ENCODE measurements at places on chromosomes 2 and 18.

GRCh38 chr2:67854103-67854743, 208.6 kb downstream of the C1D start:
- no peak for ATAC-seq

- no peak for ATAC-seq
Observed at GRCh38 chr2:160505256-160505655, 11.6 kb upstream of the RBMS1 start.

DNA sequence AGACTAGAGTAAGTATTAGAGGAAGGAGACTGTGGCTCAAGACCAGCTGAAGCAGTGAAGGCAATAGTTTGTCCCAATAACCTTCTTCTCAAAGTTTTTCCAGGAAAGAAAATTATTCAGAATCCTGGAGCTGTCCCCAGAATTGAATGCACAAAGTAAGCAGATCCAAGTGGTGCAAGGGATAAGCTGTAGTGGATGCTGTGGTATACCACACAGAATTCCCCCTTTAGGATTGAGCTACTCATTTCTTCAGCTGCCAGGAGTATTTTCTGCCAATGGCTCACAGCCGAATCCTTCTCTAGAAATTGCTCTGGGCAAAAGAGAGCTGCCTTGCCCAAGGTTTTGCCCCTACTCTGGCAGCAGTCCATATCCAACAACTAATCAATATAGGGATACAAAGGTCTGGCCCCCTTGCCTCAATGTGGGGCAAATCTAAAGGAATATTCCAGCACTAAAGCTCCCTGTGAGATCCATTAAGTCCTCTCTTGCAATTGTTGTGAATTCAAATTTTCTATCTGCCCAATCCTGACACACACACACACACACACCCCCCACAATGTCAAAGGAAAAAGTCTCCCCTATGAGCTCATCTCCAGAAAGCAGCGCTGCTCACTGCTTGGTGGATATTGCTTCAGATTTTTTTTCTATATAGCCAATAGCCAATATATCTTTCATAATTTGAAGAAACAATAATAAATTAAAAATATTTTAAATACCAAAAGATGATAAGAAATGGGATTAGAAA, 18.4 kb upstream of the TCF7L1 start:
- ATAC-seq, result no peak

- ATAC-seq, result no peak
Observed at GRCh38 chr2:42999391-42999841, 207.0 kb upstream of the HAAO start.

GRCh38 chr18:23059541-23060465, 75.5 kb upstream of the CABLES1 start:
- no peak for ATAC-seq

DNA sequence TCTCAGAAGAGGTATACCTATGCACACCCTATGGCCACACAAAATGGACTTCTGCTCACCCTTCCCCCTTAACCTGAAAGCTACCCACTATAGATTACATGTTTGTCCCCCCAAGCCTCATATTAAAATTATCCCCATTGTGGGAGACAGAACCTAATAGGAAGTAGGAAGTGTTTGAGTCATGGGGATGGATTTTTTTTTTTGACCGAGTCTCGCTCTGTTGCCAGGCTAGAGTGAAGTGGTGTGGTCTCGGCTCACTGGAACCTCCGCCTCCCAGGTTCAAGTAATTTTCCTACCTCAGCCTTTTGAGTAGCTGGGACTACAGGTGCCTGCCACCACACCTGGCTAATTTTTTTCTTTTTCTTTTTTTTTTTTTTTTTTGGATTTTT, 98.6 kb downstream of the MREG start:
- no peak for ATAC-seq
